ENCODE measurements at places on chromosomes 5 and 9.

DNA sequence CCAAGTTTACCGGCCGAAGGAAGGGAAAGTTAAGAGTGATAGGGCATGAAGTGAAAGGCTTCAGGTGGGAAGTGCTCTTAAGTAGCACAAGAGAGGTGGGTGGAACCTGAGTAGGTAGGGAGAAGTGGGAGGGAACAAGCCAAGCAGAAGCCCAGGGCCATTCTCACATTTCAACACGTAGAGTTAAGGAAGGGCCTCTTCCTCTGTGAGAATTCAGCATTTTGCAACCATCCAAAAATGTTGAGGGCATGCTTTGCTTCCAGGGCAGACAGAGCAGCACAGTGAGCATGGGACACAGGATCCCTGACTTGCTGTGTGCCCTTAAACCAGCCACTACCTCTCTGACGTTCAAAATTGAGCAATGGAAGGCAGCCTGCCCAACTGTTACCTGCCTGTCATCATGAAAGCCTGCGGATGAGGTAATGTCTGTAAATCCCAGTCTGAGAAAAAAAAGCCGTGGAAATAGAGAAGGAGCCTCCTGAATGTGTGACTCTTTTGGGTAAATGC is 3.3 kb downstream of the CYFIP2 start:
- no peak for DNase-seq

- peak; percentile 56 for DNase-seq
Measured at GRCh38 chr5:74766418-74766848, 484 bp downstream of the GFM2 start.

GRCh38 chr5:91065496-91065895 is 317.6 kb downstream of the ARRDC3 start:
- DNase-seq = no peak

GRCh38 chr9:136314056-136314416 is 10.1 kb upstream of the CCDC187 start:
- no peak for DNase-seq

DNA sequence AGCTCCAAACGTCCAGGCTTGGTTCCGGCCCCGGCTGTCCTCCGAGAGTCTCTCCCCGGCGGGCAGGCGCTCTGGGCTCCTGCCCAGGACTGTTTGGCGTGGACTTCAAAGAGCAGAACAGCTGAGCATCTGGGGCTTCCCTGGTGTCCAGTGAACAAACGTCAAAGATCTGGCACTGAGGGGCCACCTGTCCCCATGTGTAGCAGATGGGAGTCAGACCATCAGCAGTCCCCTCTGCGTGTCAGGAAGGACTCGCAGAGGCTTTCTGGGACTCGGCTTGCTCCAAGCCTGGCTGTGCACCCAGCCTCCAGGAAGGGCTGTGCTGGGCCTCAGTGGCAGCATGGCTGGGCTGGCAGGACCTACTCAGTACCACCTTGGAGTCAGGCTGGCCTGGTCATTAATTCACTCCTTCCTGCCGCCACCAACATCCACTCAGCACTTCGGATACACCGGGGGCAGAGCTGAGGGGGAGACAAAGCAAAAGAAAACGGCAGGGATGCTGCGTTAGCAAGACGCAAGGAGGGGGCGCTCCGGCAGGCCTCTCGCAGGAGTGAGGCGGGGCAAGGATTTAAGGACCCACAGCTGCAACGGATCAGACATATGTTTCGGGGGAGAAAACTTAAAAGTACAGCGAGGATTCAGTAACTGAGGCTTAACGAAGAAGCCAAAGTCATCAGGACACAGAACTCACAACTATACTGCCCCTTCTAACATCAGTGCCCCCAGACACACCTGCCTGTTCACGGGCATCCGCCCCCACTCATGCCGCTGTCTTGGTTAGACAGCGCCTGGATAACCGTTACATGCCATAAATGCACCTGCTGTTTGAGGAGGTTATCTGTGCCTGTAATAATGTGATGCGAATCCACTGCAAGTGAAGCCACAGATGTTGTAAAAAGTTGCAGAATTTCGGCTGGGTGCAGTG is 164.5 kb upstream of the PHYKPL start:
- DNase-seq = no peak

Measured in LHCN-M2 (cell line).